ENCODE measurements at places on chromosomes 1 and 21.

- no peak for DNase-seq
- peaks cover 20% of the 10 kb centered on the region for H3K4me1 ChIP-seq
- no peaks in the 10 kb centered on the region for H3K36me3 ChIP-seq
Observed at GRCh38 chr1:100131623-100132022, 1.1 kb downstream of the SASS6 start.

DNA sequence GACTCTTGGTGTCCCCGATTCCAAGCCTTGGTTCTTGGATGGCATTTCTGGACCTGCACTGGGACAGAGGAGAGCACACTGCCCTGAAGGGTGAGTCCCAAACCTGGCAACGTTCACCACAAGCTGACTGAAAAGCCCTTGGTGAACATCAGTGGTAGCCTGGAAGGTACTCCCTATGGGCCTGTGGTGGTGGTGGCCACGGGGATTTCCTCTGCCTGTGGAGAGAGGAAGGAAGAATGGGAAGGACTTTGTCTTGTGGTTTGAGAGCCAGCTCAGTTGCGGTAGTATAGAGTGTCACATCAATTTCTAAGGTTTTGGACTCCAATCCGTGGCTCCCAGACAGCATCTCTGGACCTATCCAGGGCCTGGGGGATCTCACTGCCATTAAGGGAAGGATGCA lies 50.7 kb downstream of the DNAH14 start:
- H3K4me3 ChIP-seq: no peak overlapping the region
- no peaks in the 10 kb centered on the region for H3K4me1 ChIP-seq
- H3K36me3 ChIP-seq: no peaks in the 10 kb centered on the region
- DNase-seq: no peak
- H3K27me3 ChIP-seq: no peaks in the 10 kb centered on the region
- H3K27ac ChIP-seq: no peak overlapping the region

DNA sequence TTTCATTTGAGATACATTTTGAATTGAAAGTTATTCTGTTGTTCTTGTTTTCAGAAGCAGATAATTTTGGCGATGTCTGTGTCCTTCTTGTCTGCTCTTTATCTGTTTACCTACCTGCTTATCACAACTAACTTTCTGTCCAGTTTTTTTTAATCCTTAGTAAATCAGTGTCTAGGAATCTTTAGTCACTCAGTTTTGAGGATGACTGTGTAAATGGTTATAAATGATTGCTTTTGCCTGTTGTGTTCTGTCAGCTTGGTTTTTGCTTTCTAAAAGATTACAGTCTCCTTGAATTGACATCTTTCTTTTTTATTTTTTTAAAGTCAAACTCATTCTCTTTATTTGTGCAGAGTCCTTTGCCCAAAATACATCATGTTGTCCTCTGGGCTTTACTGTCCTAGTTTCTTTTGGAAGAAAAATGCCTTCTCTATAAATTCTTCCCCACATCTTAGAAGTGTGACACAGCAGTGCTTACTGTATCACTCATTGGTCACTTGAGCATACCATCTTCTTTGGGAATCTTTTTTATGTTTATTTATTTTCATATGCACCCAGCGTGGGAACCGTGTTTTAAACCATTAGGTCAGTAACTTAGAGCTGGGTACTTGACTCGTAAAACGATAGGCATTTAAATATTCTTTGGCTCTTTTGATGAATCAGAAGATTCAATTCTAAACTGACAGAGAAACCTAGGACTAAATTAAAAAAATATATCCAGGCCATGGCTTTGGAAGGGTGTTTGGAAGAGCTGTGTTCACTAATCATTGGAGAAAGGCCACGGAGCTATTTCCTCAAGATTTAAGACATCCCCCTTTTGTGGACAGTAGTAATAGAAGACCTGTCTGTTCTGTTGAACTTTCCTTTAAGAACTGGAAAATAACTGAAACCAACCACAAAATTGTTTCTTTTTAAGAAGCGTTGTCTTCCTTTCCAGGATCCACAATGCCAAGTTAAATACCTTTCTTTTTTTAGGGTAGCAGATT lies 20.9 kb downstream of the LAMC1 start:
- 0 out of 2 replicates have a peak, but pooled peaks cover 4% of the 10 kb centered on the region for H3K36me3 ChIP-seq
- peak overlapping the region; percentile 88 for H3K27ac ChIP-seq
- H3K27me3 ChIP-seq: no peaks in the 10 kb centered on the region
- DNase-seq: peak; percentile 97

DNA sequence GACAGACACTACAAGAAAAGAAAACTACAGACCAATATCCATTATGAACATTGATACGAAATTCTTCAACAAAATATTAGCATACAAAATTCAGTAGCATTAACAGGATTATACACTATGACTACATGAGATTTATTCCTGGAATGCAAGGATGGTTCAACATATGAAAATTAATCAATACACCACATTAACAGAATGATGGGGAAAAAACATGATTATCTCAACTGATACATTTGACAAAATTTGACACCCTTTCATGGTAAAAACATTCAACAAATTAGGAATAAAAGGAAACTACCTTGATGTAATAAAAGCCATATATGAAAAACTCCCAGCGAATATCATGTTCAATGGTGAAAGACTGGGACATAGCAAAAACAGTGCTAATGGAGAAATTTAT lies 31.5 kb downstream of the TRPM2 start:
- no peak overlapping the region for H3K4me3 ChIP-seq
- DNase-seq: no peak
- H3K27ac ChIP-seq: no peak overlapping the region
- H3K36me3 ChIP-seq: no peaks in the 10 kb centered on the region

DNA sequence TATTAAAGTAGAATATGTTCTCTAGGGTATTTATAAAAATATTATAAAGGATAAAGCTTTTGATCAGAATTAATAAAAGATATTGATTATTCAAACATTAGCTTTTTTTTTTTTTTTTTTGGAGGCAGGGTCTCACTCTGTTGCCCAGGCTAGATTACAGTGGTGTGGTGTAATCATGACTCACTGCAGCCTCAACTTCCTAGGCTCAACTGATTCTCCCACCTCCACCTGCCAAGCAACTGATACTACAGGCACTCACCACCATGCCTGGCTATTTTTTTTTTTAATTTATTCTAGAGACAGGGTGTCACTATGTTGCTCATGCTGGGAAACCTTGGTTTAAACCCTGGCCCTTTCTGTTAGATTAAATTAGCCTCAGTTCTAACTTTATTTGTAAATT lies 188.3 kb downstream of the CLEC20A start:
- no peaks in the 10 kb centered on the region for H3K27me3 ChIP-seq
- no peaks in the 10 kb centered on the region for H3K36me3 ChIP-seq
- peaks cover 10% of the 10 kb centered on the region for H3K4me1 ChIP-seq

DNA sequence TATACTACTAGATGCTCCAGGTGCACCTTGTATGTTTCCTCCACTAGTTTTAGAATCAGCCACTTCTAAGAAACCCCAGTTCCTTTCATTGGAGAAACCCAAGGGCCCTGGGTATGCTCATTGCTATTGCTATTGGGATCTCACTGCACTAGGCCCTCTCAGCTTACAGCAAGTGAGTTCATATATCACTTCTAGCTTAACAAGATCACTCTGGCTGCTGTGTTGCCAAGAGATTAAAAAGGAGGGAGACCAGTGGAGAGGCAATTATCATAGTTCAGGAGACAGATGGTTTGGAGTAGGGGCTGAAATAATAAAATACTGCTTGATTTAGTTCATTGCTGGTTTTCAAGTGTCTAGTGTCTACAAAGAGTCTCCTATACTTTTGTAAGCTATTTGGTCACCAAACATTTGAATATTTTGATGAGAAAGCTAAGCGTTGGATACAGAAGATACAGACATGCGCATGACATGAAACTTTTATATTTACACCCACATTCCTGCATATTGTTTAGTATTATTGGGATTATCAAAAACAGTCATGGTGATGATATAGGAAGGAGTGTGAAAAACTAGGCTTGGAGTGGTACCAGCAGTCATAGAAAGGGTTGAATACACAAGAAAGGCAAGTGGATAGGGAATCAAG lies 671.9 kb downstream of the ADGRL2 start:
- H3K4me3 ChIP-seq: no peak overlapping the region
- no peaks in the 10 kb centered on the region for H3K4me1 ChIP-seq
- no peaks in the 10 kb centered on the region for H3K27me3 ChIP-seq
- no peaks in the 10 kb centered on the region for H3K36me3 ChIP-seq

GRCh38 chr1:90781534-90781933 lies 64.4 kb upstream of the BARHL2 start:
- no peak for DNase-seq

DNA sequence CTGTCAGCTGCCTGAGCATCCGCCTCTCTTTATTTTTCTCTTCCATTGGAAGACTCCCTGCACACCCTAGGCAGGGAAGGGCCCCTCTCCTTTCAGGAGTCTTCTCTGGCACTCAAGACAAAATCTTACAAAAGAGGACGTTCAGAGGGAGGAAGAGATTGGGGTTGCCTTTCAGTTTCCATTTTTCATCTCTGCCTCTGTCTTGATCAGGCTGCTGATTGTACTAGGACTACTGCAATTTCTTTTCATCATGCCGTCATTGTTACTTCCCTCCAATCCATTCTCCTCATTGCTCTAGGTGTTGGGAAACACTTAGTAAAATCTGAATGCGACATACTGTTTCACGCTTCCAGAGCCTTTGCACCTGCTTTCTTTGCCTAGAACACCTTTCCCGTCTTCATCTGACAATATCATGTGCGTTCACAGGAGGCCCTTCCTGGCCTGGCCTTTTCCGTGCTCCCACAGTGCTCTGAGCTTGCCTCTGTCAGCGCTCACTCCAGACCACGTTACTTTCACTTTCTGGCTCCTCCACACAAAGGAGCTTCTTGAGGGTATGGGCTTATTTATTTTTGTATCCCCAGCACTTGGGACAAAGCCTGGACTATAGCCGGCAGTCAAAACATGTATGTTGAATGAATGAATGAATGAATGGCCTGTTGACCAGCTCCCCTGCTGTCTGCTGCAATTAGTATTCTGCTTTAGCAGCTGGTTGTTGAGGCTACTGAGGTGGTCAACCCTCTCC lies 10.9 kb downstream of the LRRC71 start:
- no peaks in the 10 kb centered on the region for H3K4me1 ChIP-seq
- no peak overlapping the region for H3K4me3 ChIP-seq
- no peaks in the 10 kb centered on the region for H3K27me3 ChIP-seq
- H3K36me3 ChIP-seq: no peaks in the 10 kb centered on the region

- no peak for DNase-seq
- no peak overlapping the region for H3K4me3 ChIP-seq
- no peaks in the 10 kb centered on the region for H3K27me3 ChIP-seq
- H3K27ac ChIP-seq: no peak overlapping the region
- H3K4me1 ChIP-seq: no peaks in the 10 kb centered on the region
Observed at GRCh38 chr1:69088571-69088970, 479.2 kb upstream of the LRRC7 start.

- no peak for DNase-seq
- H3K4me3 ChIP-seq: no peak overlapping the region
- H3K27ac ChIP-seq: no peak overlapping the region
- H3K27me3 ChIP-seq: no peaks in the 10 kb centered on the region
- no peaks in the 10 kb centered on the region for H3K4me1 ChIP-seq
Observed at GRCh38 chr1:76587212-76587611, 280.1 kb upstream of the ST6GALNAC5 start.

GRCh38 chr1:246591047-246591446 lies 24.8 kb downstream of the CNST start:
- no peak overlapping the region for H3K4me3 ChIP-seq
- H3K4me1 ChIP-seq: peaks cover 82% of the 10 kb centered on the region
- H3K27ac ChIP-seq: peak overlapping the region; percentile 19
- no peaks in the 10 kb centered on the region for H3K27me3 ChIP-seq
- peaks cover 19% of the 10 kb centered on the region for H3K36me3 ChIP-seq
- DNase-seq: no peak

GRCh38 chr1:37152491-37152890 lies 118.2 kb upstream of the GRIK3 start:
- no peak overlapping the region for H3K4me3 ChIP-seq
- no peaks in the 10 kb centered on the region for H3K36me3 ChIP-seq
- no peaks in the 10 kb centered on the region for H3K4me1 ChIP-seq

DNA sequence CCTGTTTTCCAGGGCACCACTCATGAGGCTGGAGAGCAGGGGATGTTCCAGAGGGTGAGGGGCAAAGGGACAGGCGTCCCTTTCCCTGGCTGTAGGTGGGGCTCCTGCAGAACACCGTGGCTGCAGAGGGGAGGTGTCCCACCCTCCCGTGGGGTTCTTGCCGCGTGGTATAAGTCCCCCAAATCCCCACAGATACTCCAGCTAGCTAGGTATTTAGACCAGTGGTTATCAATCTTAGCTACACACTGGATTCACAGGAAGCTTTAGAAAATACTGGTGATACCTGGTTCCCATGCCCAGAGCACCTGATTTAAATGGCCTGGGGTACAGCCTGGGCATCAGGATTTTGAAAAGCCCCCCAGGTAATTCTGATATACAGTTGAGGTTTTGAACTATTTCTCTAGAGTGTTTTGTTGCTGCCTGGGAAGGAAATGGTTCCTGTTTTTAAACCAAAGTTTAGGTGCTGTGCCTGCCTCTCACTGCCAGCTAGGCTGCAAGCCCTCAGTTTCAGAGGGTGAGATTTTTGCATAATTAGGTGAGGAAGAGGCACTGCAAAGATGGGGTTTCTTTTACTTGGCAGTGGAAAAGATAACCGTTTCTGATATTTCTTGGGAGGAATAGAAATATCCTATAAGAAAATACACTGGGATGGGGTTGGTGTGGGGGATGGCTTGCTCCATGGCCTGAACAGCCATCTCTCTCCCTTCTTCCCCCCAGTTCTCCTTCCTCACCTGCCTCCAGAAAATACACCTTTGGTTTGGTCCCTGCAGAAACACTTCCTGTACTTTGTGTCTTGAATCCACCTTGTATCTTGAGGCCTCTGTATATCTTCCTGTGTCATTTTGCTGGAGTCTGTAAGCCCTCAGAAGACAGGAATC lies 51.7 kb downstream of the RASSF5 start:
- H3K4me3 ChIP-seq: no peak overlapping the region
- H3K27me3 ChIP-seq: no peaks in the 10 kb centered on the region
- peaks cover 5% of the 10 kb centered on the region for H3K4me1 ChIP-seq
- no peaks in the 10 kb centered on the region for H3K36me3 ChIP-seq

DNA sequence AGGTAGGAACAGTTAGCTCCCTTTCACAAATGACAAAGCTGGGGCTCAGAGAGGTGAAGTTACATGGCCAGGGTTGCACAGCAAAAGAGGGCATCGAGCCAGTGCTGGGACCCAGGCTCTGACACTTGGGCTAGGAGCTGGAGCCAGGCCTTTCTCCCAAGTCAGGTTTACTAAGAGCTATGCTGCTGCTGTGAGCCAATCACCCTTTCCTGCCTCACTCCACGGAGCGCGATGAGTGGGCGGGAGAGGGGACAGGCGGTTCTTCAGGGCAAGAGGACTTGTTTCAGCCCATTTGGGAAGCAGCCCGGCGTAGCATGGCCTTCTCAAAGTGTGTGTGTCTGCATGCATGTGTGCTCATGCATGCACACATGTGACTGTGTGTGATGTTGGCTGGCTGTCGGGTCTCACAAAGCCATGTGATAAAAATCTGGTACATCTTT lies 10.6 kb downstream of the ID3 start:
- peak overlapping the region; percentile 56 for H3K27ac ChIP-seq
- no peaks in the 10 kb centered on the region for H3K36me3 ChIP-seq
- H3K27me3 ChIP-seq: no peaks in the 10 kb centered on the region

- DNase-seq: peak; percentile 81
- no peaks in the 10 kb centered on the region for H3K36me3 ChIP-seq
- H3K4me1 ChIP-seq: peaks cover 20% of the 10 kb centered on the region
- no peaks in the 10 kb centered on the region for H3K27me3 ChIP-seq
- H3K27ac ChIP-seq: peak overlapping the region; percentile 90
- H3K4me3 ChIP-seq: peak overlapping the region; percentile 64
Observed at GRCh38 chr1:235270625-235271024, 57.4 kb downstream of the ARID4B start.
